ENCODE measurements at places on chromosomes 13 and 19.
A peak's percentile ranks its signal among the peaks of the same experiment; 100 is the strongest.

- no peak for DNase-seq
These were observed 9.4 kb downstream of the ZSCAN18 start for GRCh38 chr19:58088521-58089052.

DNA sequence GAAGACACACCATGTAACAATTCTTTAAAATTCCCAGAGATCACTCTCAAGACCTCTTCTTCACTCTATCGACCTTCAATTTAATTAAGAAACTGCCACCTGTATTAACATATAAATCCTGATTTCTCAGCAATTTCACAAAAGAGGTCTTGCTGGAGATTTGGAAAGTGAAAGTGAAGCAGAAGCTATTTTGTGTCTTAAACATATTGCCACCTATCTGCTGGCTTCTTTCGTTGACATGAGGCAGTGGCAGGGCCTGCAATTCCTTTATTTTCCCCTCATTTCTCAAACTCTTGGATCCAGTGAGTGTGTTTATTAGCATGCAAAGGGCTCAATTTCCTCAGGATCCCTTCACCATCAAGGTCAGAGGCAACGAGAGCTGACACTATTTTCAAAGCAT lies 780.2 kb upstream of the SLITRK1 start:
- no peak for DNase-seq

DNA sequence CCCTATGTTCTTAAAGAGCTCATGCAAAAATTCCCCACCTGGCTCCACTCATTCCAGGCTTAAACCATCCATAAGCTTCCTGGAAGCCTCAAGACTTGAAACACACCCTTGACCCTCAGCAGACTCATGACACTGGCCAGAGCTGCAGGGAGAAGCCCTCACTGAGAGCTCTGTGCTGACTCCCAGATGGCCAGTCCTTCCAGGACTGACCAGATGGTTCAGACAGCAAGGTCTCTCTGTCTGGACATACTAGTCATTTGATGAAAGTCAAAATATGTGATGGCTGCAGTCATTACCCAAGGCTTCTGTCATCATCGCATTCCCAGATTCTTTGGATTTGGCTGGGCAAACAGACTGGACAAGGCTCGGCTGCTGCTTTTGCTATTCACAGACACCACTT lies 397.4 kb downstream of the FOXO1 start:
- DNase-seq: no peak

- DNase-seq: no peak
These were observed 116.7 kb downstream of the POSTN start for GRCh38 chr13:37481885-37482227.

- DNase-seq: no peak
These were observed 111.2 kb upstream of the SGCG start for GRCh38 chr13:23069566-23069965.

GRCh38 chr19:31448221-31448657 lies 99.0 kb upstream of the TSHZ3 start:
- DNase-seq: no peak

DNA sequence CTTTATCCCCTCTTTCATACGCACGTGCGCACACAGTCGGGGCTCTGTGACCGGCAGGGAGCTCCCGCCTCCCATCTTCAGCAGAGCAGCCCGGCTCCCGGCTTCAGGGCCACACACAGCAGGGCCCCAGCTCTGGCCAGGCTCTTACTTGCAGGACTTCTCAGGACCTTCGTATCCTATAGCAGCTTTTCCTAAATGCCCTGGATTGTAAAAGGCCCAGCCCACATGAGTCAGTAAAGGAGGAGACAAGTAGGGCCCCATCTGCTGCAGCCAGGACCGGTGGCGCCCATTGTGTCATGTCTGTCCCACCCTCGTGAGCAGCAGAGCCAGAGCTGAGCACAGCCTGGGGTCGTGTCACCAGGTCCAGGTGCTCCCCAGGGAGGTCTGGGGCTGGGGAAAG lies 107.6 kb upstream of the VSTM2B start:
- DNase-seq: no peak

GRCh38 chr19:3243819-3244700 lies 19.6 kb downstream of the CELF5 start:
- peak; percentile 77 for DNase-seq

DNA sequence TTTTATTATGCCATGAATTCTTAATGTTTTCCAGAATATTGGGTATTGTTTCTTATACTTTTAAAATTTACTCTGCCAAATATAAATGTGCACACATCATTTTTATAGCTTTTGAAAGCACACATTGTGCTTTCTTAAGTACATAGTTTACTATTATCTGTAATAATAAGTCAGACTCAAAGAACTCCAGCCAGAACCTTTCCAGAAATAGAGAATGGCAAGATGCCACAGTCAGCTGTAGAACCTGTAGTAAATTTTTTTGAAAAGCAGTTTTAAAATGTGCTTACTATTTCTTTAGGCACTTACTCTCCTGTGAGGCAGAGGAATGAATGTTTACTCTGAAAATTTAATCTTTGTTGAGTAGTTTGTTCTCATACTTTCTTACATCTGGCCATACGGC lies 1287.1 kb downstream of the PCDH9 start:
- DNase-seq: no peak

DNA sequence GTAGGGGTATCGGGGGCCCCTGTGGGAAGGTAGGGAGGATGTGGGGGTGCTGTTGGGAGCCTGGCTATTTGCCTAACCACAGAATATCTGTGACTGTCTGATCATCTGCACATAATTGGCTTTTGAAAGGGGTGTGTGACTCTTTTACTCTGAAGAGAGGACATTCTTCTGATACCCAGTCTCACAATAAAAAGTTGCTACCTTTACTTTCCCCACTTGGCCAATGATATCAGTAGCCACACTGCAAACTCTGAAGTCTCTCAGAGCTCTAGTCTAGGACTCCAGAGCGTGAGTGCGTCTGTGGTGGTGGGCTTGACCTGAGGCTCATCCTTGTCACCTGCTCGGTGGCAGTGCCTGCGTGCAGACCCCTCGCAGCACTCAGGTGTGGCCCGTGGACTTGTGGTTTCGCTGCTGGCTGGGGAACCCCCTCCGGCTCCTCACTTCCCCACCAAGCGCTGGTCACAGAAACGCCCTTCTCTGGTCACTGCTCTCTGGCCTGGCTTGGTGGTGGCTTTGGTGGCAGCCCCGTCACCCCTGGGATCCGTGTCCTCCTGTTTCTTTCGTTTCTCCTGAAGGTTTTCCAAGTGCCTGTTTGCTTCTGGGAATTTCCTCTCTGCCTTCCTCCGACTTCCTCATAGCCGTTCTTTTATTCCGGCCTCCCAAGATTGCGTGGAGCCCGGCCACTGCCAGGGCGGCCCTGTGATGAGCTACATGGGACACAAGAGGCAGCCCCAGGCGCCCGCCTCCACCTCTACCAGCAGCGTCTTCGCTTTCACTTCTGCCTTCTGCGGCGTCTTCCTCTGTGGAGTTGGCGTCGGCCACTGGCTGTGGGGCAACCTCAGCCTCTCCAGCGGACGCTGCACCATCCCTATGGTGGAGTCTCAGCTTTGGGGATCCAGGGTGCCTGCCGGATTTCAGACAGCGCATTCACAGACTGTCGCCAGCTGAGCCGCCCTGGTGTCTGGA lies 78.0 kb downstream of the ATP11A start:
- DNase-seq: no peak

DNA sequence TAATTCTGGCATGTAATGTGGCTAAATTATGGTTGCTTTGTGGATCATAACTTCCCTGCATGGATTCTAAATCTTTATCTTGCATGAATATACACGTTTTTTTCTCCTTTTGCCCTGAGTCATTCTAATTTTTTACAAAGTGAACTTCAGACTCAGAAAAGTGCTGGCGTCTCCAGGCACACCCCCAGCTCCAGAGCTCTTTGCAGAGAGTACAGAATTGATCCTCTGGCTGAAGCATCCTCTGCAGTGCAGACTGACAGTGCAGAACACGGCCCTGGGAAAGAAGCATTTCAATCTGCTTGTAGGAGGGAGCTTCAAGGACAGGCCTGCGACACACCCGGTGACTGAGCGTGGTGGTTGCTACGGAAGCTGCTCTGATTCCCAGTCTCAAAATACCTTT lies 228.1 kb downstream of the FGF9 start:
- DNase-seq: no peak

DNA sequence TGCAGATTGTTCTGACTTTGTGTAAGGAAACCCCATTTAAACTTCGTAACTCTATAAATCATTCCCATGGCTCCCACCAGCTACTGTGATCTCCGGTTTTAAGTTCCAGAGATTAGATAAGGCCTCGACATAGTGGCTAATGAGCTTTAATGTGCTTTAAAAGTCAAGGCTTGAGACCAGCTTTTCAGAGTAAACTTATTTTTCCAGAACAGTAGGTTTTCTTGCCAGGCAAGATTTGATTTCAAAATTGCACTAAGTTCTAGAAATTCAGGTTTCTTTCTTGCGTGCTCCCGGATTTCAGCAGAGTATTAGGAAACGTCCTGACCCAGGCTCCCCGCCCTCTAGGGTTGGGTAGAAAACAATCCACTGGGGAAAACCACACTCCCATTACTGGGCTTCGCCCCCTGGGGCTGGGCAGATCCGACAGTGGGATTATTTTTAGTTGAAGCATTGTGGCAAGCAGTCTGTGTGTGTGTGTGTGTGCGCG lies 43.3 kb downstream of the CRYL1 start:
- no peak for DNase-seq

GRCh38 chr13:110186231-110186855 lies 120.6 kb downstream of the COL4A1 start:
- DNase-seq: no peak

DNA sequence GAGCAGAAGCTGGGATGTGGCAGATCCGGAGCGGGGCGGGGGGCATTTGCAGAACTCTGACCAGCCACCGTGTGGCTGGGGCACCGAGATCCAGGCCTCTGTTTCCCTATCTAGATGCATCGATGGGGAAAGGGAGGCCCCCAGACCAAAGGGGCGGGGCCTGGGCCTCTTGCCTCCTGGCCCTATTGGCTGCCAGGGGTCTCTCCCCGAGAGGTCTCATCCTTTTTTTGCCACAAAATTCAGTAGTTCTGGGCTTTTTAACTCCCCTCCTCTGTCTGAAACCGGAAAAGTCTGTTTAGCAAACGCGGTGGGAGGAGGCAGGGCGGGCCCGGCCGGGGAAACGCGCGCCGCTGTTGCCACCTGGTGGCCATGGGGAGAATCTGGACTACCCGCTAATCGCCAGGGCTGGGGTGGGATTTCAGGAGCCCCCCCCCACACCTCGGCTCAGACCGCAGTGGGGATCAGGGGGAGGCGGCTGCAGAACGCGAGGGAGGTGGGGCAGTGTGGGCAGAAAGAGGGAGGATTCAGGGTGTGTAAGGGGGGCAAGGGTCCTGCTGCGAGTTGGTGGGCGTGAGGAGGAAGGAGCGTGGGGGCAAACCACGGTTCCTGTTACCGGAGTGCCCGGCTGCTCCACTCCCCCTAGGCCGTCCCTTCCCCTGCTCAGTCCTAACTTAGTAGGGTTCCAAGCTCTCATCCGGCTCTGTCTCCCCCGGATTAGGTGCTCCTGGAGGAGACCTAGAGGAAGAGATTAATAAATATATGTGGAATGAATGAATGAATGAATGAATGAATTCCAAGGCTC lies 28.3 kb downstream of the IL12RB1 start:
- peak; percentile 92 for DNase-seq

DNA sequence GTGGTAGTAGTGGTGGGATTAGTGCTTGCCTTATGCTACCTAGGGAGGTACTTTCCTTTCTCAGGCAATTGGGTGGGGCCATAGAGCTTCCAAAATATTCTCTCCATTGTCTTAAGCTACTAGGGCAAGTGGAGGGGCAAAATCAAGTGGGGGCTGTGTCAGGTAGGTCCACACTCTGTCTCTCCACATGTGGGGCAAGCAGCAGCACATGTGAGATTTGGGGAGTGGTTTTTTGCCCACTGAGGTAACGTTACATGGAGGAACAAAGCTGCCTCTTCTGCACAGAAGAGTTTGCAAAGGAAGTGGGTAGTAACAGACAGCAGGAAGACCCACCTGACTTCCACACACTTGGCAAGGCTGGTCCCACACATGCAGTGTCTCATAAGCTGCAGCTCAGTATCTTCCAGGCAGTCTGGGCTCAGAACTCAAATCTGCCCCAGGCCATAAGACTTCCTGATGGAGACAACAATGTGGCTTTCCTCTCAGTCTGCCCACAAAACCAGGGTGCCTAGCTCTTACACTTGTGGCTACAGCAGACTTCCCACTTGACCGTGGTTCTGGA lies 1581.5 kb upstream of the PCDH20 start:
- no peak for DNase-seq

GRCh38 chr13:78586706-78587105 lies 16.6 kb downstream of the POU4F1 start:
- no peak for DNase-seq

DNA sequence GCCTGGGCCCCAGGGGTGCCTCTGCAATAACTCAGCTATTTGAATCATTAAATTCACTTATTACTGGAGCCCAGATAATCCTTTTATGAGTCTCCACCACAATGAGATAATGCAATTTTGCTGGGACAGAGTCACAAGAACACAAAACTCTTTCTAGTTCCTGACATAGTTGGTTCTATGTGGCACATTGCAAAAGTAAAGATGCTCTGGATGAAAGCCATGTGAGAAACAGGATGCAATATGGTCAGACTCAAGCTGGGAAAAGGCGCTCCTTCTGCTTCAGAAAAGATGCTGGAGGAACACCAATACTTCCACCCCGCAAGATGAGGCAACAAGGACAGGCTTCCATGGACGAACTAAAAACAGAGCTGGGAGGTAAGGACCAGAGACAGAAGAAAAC lies 5.7 kb downstream of the ANKRD27 start:
- DNase-seq: no peak

GRCh38 chr19:39401549-39402345 lies 4.9 kb upstream of the ZFP36 start:
- DNase-seq: peak; percentile 94

GRCh38 chr13:106565127-106565775 lies 2.7 kb downstream of the ARGLU1 start:
- DNase-seq: no peak

DNA sequence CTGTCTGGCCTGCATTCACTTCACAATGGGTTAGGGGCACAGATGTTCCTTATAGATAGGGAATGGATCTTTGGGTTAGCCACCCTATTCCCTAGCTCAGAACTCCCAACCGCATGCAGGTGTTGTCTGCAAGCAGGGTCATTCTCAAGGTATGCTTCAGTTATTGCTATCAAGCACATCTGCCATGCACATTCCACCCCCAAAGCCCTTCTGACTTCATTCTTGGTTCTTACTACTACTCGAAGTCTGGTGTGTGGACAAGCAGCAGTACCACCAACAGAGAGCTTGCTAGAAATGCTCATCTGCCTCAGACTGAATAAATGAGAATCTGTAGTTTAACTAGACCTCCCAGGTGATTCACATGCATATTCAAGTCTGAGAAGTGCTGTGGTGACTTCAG lies 31.3 kb downstream of the SERPINE3 start:
- no peak for DNase-seq

DNA sequence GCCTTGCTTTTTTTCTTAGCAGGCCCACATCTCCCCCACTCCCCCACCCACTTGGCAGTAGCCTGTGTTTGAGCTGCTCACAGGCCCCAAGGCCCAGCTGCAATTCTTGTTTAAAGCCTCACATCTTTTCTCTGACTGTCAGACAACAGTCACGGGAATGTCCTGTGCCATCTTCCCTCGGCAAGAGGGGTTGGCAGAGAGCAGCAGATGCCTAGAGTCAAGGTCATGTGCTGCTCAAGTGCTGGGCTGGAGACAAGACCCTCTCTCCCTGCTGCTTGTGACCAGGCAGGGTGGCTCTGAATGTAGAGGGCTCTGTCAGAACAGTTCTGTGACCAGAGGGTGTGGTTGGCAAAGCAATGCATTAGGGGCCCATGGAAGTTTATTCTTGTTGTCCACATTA lies 47.4 kb downstream of the BBC3 start:
- DNase-seq: no peak
